NCI-H69 (cell line): ENCODE measurements at places on chromosomes 1 and 21.

DNA sequence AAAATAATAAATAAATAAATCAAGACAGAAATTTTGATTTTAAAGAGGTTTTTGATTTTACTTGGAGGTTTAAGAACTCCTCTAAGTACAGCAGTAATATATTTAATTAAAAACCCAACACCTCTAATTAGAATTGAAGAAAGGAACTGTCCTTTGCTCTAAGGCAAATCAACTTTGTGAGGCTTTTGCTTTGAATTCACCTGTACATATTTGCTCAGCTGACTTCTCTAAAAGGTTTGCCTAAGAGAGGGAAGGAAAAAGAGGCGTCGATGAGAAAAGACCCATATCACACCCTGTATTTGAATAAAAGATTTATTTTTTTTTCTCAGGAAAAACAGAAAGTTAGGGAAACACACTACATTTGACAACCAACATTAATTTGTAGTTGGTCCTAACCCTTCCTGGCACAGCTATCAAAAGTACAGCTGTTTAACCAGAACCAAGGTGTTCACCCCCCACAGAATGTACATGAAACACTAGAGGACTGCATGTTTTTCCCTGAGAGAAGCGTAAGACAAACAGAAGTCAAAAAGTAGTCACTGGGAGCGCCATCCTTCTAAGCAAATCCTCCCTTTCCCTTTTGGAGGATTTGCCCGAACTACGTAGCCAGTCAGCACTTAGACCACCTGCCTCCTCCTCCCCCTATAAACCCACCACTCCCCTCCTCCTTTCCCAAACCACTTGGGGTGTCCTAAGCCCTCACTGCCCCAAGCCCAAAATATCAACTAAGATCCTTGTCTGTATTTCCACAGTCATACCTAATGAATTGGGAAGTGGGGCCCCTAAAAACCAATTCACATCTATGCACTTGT lies 4.9 kb downstream of the MCL1 start:
- DNase-seq = peak; percentile 22

DNA sequence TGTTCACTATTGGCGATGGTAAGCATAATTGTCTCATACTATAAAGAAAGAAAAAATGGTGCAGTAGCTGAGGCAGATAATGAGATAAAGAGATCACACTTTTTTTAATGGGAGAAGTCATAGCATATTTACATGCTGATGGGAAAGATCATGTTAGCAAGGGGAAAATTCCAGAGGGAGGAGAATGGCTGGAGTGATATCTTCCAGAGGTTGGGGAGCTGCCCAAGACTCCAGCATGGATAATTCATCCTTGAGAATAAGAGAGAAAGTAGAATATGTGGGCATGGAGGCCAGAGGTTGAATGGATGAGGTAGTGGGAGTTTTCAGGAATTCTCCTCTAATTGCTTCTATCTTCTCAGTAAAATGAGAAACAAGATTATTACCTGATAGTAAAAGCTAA lies 45.8 kb upstream of the RGS1 start:
- DNase-seq = no peak

DNA sequence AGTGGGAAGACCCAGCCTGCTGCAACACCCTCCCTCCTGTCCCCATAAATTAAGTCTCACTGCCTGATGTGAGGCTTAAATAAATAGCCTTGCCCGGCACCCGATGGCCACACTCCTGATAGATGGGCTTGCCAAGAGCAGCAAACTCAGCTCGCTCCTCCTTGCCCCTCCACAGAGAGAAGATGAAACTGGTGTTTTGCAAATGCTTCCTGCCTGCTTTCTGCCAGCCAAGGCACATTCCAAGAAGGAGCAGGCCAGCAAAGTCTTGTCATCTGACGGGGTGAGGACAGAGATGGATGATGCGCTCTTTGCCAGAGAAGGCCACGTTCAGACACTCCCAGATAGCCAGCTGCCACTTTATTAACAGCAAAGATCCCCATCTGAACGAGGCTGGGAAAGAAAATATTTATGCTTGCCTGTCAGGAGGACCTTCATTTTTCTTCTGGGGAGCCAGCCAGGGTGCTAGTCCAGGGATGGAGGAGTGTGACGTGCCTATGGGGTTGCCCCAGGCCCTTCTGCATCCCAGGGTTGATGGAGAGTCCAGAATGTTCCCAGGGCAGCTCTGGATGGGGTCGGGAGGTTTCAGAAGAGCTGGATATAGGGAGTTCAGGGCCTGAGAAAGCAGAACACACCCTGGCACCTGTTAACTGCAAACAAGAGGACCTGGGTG lies 265.4 kb downstream of the FOXD2 start:
- peak; percentile 68 for DNase-seq

DNA sequence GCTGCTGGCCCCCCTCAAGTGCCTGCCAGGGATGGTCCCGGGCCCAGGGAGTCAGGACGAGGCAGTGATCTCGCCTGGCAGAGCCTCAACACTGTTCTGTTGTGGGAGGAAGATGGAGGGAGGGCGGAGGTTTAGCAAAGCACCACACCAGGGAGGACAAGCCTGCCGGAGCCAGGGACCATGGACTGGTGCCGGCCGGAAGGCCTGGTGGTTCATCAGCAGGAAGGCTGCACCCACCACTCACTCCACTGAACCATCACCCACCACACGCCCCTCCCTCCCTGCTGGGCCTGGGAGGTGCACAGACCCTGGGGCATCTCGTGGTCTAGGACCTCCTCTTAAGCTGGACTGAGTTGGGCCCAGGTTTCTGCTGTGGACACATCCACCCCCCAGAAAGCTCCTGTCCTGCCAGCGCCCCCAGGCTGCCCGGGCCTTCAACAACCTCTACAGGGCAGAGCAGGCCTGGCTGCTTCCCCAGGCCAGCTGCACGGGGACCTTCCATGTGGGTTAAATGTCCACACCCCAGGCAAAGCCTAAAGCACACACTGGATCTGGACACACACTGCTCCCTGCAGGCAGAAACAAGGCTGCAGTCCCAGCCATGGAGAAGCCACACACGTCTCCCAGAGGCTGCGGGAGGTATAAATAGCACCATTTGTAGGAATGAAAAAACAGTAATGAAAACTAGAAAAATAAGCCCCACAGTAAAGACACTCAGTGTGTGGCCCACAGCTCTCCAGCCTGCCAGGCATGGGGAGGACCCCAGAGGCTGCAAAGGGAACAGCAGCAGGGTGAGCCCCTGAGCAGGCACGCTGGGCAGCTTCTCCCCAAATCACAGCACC lies 10.4 kb upstream of the TMEM240 start:
- DNase-seq = no peak

DNA sequence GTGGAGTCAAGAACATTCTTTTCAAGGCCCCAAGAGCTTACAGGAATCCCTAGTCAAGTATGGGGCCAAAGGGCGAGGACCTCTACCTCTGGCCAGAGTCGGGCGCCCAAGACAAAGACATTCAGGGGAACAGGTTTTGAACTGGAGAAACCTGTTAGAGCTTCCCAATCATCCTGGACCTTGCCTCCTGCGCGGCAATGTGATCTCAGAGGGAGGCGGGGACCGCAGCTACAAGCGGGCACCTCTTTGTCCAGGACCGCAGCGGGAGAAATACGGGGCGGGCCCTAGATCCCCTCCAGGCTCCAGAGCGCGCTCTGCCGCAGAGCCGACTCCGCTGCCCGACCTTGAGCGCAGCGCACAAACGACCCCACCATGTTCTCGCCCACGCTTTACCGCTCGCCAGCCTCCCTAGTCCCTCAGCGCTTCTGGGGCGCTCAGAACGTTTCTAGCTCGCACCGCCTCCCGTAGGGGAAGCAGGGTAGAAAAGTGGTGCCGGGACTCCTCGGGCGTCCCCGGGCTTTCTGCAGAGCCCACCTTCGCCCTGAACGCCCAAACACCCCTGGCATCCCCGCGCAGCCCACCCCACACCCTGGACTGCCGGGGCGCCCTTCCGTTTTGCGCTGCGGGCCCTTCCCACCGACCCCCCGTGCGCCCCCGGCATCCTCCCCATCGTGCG lies 28.1 kb downstream of the RABIF start:
- peak; percentile 71 for DNase-seq

GRCh38 chr1:24514946-24515345 lies 12.3 kb downstream of the RCAN3 start:
- no peak for DNase-seq

- no peak for DNase-seq
Measured at GRCh38 chr21:21384977-21385376, 386.8 kb downstream of the NCAM2 start.

GRCh38 chr1:244826712-244827111 lies 8.7 kb upstream of the COX20 start:
- no peak for DNase-seq

DNA sequence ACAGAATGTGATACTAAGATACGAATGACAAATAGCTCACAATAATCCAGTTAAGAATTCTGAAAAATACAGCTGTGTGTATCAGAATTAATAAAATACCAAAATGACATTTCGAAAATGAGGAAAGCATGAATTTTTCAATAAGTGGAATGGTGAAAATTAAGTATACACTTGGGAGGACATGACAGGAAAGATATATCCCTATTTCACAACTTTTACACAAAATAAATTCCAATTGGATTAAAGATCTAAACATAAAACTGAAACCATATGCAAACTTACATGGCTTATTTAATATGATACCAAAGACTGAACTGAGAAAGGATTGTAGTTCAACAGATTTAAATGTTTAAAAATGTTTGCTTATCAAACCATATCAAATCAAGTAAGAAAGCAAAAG lies 510.4 kb upstream of the ADAMTS5 start:
- DNase-seq = no peak

GRCh38 chr1:225446981-225447615 lies 19.3 kb upstream of the LBR start:
- peak; percentile 37 for DNase-seq

DNA sequence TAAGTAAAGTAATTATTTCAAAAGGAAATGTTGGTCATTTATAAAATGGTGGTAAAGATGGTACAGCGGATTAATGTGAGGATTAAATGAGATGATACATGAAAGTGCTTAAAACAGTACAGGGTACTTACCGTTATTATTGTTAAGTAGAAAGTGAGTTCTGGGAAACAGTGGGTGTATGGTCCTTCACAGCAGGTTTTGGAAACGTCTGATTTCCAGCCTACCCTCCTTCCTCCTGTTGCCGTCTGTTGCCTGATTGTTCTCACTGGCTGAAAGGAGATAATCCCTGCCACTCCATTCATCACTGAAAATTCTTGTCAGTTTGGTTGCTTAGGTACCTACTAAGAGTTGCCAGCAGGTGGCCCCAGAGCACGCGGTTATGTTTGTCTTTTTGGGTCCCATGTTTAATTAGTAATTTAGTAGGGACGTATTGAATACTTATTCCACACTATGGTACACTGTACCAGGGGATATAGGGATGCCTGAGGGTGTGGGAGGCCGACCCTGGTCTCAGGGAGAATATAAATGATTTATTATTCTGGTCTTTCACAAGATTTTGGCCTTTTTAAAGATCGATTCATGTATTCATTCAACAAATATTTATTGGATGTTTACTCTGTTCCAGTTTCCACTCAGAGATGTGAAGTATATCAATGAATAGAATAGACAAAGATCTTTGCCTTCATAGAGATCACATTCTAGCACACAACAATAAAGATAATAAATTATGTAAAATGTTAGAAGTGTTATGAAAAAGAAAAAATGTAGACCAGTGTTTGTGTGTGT lies 30.8 kb upstream of the RPTN start:
- DNase-seq = peak; percentile 80

GRCh38 chr1:26771643-26772321 lies 16.0 kb upstream of the PIGV start:
- DNase-seq = peak; percentile 86

DNA sequence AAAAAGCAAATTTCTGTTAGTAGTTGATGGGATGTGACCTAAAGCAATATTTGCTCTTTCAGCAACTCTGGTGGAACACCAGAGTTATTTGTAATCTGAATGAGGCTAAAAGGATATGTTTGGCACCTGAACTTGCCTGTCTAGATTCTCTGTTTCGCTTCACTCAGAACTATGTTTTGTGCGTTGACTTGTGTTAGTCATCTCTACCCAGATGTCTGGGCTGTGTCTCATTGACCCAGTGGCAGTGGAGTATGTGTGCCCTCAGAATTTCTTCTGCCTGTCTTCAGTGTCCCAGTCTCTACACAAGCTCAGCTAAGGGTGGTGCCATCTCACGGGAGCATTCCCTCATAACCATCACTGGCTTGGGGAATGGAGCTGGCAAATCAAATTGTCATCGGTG lies 13.9 kb downstream of the KCNK1 start:
- no peak for DNase-seq

DNA sequence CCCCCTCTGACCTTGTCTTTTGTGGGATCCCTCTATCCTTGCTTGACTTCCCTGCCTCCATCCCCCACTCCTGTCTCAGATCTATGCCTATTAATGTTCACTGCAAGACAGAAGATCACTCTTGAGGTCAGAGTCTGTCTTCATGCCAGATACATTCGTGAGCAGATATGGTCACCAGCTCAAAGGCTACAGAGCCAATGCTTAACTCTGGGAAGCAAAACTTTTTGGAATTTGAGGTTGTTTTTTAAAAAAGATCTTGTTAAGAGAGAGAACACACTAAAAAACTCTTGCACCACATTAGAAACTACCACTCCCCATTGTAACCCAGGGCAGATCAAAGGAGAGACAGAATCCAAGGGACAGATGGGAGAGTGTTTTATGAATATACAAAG lies 17.1 kb upstream of the A3GALT2 start:
- DNase-seq = no peak

GRCh38 chr1:37704966-37705365 lies 12.7 kb downstream of the CDCA8 start:
- DNase-seq = no peak

DNA sequence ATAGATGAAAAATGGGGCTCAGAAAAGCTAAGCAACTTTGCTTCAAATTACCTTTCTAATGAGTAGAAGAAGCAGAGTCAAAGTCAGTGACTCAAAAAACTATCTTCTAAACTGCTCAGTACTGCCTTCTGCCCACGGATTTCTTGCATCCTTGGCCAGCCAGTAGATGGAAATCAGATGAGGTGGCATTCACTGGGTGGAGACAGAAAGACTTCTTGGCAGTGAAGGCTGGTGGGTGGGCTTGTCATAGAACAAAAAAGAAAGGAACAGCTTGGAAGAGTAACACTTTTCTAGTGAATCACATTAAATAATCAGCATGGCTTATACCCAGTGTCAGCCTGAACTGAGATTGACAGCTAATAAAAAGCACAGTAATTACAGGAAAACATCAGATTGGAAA lies 170.7 kb downstream of the ST6GALNAC5 start:
- DNase-seq = peak; percentile 71

- no peak for DNase-seq
Measured at GRCh38 chr1:20507248-20507563, 745 bp downstream of the MUL1 start.

GRCh38 chr1:89904219-89904980 lies 83.6 kb downstream of the LRRC8D start:
- no peak for DNase-seq

- DNase-seq = peak; percentile 64
Measured at GRCh38 chr21:36330904-36331303, 10.9 kb downstream of the MORC3 start.

GRCh38 chr1:20632386-20632785 lies 872 bp upstream of the PINK1 start:
- DNase-seq = no peak

GRCh38 chr1:213988507-213989001 lies 781 bp downstream of the PROX1 start:
- DNase-seq = peak; percentile 81
